CD8-positive, alpha-beta memory T cell (primary cell): ENCODE measurements at places on chromosomes 1 and 21. TPM values are rescaled to one million over a fixed set of nuclear protein-coding genes. Genes with fewer than 3 reads are reported as not detected.

DNA sequence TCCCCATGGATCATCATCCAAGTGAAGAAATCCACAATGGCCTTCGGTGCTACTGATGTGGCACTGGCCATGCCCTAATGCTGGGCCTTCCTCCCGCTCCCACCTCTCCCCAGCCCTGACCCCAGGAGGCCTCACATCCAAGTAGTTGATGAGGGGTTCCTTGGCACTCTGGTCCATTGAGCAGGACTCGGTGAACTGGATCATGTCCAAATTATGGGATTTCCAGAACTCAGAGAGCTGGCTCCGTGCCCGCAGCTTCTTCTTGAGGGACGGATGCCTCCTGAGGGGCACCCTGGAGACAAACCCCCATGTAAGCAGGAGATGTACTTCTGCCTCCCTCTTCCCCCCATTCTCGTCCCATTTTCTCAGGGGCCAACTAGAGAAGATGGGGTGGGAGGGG, 929 bp downstream of the CTSE start:
- H3K4me3 ChIP-seq: no peak overlapping the region
- no peak for DNase-seq
- no peaks in the 10 kb centered on the region for H3K27me3 ChIP-seq
- H3K36me3 ChIP-seq: no peaks in the 10 kb centered on the region
- H3K27ac ChIP-seq: no peak overlapping the region

DNA sequence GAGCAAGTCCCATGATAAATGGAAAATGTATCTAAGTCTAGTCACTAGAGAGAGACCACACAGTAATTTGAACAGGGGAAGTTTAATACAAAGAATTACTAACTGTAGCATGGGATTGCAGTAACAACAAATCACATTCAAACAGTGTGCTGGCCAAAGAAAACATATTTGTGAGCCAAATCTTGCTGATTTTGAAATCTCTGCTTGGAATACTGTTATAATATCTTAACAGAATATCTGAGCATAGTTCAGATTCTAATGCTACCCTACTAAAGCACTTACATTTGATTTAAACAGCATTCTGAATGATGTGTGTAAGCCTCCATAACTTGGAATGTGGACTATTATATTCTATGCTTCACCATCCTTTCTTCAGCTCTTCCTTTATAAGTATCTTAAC, 270.0 kb upstream of the BRINP3 start:
- H3K36me3 ChIP-seq: no peaks in the 10 kb centered on the region
- no peaks in the 10 kb centered on the region for H3K27me3 ChIP-seq
- no peak for DNase-seq
- H3K4me1 ChIP-seq: no peaks in the 10 kb centered on the region

DNA sequence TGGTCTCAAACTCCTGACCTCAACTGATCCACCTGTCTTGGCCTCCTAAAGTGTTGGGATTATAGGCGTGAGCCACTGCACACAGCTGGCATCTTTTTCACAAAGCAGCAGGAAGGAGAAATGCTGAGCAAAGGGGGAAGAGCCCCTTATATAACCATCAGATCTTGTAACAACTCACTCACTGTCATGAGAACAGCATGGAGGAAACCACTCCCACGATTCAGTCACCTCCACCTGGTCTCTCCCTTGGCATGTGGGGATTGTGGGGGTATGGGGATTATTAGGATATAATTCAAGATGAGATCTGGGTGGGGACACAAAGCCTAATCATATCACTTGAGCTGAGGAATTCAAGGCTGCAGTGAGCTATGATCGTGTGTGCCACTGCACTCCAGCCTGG, 3.0 kb upstream of the MFSD2A start:
- H3K27ac ChIP-seq: no peak overlapping the region
- no peaks in the 10 kb centered on the region for H3K36me3 ChIP-seq
- peaks cover 20% of the 10 kb centered on the region for H3K4me1 ChIP-seq
- no peak overlapping the region for H3K4me3 ChIP-seq

GRCh38 chr1:19309123-19309813, 2.7 kb downstream of the AKR7A2 start:
- DNase-seq: no peak
- H3K27me3 ChIP-seq: no peaks in the 10 kb centered on the region
- peaks cover 20% of the 10 kb centered on the region for H3K36me3 ChIP-seq
- peaks cover 13% of the 10 kb centered on the region for H3K4me1 ChIP-seq
- H3K4me3 ChIP-seq: no peak overlapping the region

PKP1 gene
- not detected for total RNA-seq

DNA sequence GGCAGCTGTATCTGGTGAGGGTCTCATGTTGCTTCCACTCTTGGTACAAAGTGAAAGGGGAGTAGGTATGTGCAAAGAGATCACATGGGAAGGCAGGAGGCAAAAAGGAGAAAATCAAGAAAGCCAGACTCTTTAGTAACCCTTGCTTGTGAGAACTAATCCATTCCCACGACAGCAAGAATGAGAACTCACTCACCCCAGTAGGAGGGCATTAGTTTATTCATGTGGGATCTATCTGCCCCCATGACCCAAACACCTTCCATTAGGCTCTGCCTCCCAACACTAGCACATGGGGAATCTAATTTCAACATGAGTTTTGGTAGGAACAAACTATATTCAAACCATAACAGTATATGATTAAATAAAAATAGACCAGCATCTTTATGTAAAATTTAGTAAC, 57.6 kb downstream of the ZNHIT6 start:
- H3K36me3 ChIP-seq: peaks cover 19% of the 10 kb centered on the region
- H3K4me3 ChIP-seq: no peak overlapping the region

- no peaks in the 10 kb centered on the region for H3K36me3 ChIP-seq
- no peak for DNase-seq
- H3K27ac ChIP-seq: peak overlapping the region; percentile 88
- H3K27me3 ChIP-seq: no peaks in the 10 kb centered on the region
- peaks cover 33% of the 10 kb centered on the region for H3K4me1 ChIP-seq
- peak overlapping the region; percentile 65 for H3K4me3 ChIP-seq
Observed at GRCh38 chr1:85276978-85277639, 677 bp upstream of the BCL10 start.

GRCh38 chr1:107900090-107900945, 64.7 kb downstream of the VAV3 start:
- H3K4me3 ChIP-seq: no peak overlapping the region
- H3K36me3 ChIP-seq: no peaks in the 10 kb centered on the region
- no peak for DNase-seq
- H3K4me1 ChIP-seq: peaks cover 30% of the 10 kb centered on the region

CHD5 gene
- 0.61 TPM for total RNA-seq

C1QTNF12 gene
- total RNA-seq: 0.51 TPM

- no peak for DNase-seq
- H3K36me3 ChIP-seq: no peaks in the 10 kb centered on the region
- H3K27me3 ChIP-seq: no peaks in the 10 kb centered on the region
- no peaks in the 10 kb centered on the region for H3K4me1 ChIP-seq
- no peak overlapping the region for H3K27ac ChIP-seq
Observed at GRCh38 chr21:27388825-27389224, 421.9 kb upstream of the ADAMTS5 start.

GRCh38 chr1:37040773-37041172, 6.5 kb upstream of the GRIK3 start:
- H3K36me3 ChIP-seq: no peaks in the 10 kb centered on the region
- no peaks in the 10 kb centered on the region for H3K27me3 ChIP-seq
- no peaks in the 10 kb centered on the region for H3K4me1 ChIP-seq

DNA sequence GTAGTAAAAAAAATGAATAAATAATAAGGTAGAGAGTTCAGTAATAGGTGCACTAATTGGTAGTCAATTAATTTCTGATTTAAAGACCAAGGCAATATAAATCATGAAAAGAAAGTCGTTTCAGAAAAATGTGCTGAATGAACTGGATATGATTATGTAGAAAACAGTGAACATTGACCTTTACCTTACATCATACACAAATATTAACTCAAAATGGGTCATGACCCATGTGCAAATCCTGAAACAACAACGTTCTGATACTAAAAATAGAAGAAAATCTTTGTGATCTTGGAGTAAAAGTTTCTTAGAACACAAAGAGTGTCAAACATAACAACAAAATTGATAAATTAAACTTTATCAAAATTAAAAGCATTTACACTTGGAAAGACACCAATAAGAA, 39.1 kb downstream of the COL11A1 start:
- no peak for DNase-seq
- H3K4me3 ChIP-seq: no peak overlapping the region
- H3K27ac ChIP-seq: no peak overlapping the region
- no peaks in the 10 kb centered on the region for H3K27me3 ChIP-seq
- no peaks in the 10 kb centered on the region for H3K4me1 ChIP-seq

DNA sequence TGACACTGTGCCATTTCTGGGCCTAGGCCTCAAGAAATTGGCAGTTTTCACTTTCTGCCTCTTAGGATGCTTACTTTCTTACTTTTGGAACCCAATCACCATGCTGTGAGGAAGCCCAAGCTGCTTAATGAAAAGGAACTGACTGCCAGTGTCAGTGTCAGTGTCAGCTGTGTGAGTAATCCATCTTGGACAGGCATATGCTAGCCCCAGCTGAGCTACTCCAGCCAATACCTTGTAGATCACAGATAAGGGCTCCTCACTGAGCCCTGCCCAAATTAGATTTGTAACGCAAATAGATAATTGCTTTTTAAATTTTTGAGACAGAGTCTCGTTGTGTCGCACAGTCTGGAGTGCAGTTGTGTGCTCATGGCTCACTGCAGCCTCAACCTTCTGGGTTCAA, 59.6 kb downstream of the SELENOF start:
- no peaks in the 10 kb centered on the region for H3K36me3 ChIP-seq
- H3K4me1 ChIP-seq: no peaks in the 10 kb centered on the region
- no peak overlapping the region for H3K4me3 ChIP-seq

DNA sequence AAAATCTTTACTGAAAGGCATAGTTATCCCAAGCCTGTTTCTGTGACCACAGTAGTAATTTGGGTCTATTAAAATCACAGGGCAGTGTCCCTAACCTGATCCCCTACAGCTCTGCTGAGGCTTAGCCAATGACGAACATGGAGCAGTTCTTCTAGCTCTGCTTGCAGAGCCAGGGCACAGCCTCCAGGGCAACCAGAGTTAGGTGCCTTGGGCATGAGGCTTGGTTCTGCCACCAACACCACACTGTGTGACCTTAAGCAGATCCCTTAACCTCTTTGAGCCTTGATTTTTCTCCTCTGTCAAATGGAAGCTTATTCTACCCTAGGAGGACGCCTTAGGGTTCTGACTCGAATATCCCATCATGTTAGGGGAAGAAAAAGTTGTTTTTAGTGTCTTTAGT, 86.7 kb upstream of the TLR5 start:
- no peaks in the 10 kb centered on the region for H3K27me3 ChIP-seq
- peak overlapping the region; percentile 12 for H3K4me3 ChIP-seq
- no peak overlapping the region for H3K27ac ChIP-seq
- no peaks in the 10 kb centered on the region for H3K36me3 ChIP-seq

REN gene
- not detected for total RNA-seq

DNA sequence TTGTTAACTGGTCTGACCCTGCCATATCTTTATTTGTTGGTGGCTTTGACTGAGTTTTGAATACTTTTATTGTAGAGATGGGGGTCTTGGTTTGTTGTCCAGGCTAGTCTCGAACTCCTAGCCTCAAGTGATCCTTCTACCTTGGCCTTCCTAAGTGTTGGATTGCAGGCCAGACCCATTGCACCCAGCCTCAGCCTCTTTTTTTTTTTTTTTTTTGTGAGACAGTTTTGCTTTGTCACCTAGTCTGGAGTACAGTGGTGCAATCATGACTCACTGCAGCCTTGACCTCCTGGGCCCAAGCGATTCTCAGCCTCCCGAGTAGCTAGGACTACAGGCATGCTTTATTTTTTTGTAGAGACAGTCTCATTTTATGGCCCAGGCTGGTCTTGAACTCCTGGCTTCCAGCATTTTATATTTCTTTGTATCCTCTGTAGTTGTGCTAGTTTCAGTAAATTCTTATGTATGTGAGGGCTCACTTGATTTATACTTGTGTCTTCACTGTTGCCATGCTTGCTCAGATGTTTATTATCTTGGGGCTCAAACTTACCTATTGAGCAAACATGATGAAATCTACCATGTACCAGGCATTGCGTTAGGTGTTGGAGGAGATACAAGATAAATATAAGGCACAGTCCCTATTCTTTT, 24.1 kb downstream of the THRAP3 start:
- DNase-seq: no peak
- H3K4me1 ChIP-seq: peaks cover 25% of the 10 kb centered on the region
- H3K36me3 ChIP-seq: peaks cover 6% of the 10 kb centered on the region
- H3K27ac ChIP-seq: peak overlapping the region; percentile 51

CBR3 gene
- total RNA-seq: 7.6 TPM

SYTL1 gene
- total RNA-seq: 24.2 TPM

DEPDC1 gene
- 11.7 TPM for total RNA-seq

DNA sequence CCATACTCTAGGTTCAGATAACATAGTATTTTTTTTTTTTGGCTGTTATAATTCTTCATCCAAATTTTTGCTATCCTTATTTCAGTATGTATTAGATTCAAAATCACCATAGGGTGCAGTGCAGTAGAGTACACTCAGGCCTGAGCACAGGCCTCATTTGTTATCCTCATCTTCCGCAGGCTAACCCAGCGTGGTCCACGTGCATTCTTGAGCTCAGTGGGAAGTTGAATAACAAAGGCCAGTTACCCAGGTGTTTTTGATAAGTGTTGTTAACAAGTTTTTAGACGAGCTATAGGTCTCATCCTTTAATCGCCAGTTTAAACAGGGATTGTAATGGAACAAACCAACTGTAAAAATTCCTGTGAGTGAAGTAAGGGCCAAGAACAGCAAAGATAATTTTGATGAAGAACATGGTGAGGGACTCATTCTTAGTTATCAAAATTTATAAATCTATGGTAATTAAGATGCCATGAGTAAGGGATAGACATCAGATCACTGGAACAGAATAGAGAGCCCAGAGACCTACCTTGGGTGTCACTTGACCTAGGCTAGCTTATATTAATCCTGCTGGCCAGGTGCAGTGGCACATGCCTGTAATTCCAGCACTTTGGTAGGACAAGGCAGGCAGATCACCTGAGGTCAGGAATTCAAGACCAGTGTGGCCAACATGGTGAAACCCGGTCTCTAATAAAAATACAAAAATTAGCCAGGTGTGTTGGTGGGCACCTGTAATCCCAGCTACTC, 22.0 kb downstream of the FLVCR1 start:
- no peaks in the 10 kb centered on the region for H3K4me1 ChIP-seq
- H3K27ac ChIP-seq: no peak overlapping the region
- H3K27me3 ChIP-seq: no peaks in the 10 kb centered on the region
- DNase-seq: no peak
- peaks cover 3% of the 10 kb centered on the region for H3K36me3 ChIP-seq

GRCh38 chr21:16912075-16912474, 600.8 kb upstream of the CXADR start:
- H3K27ac ChIP-seq: no peak overlapping the region
- H3K4me3 ChIP-seq: no peak overlapping the region
- no peaks in the 10 kb centered on the region for H3K36me3 ChIP-seq
- no peaks in the 10 kb centered on the region for H3K4me1 ChIP-seq
- H3K27me3 ChIP-seq: no peaks in the 10 kb centered on the region

GRCh38 chr1:184424945-184425344, 38.1 kb downstream of the C1orf21 start:
- no peaks in the 10 kb centered on the region for H3K36me3 ChIP-seq
- no peaks in the 10 kb centered on the region for H3K27me3 ChIP-seq
- no peaks in the 10 kb centered on the region for H3K4me1 ChIP-seq
- no peak overlapping the region for H3K4me3 ChIP-seq
- no peak for DNase-seq
- no peak overlapping the region for H3K27ac ChIP-seq

- peak; percentile 24 for DNase-seq
- peak overlapping the region; percentile 99 for H3K4me3 ChIP-seq
- peak overlapping the region; percentile 96 for H3K27ac ChIP-seq
Observed at GRCh38 chr1:192809307-192810252, 741 bp downstream of the RGS2 start.

RUNX3 gene
- total RNA-seq: 241 TPM

GRCh38 chr1:97668945-97669344, 251.9 kb downstream of the DPYD start:
- H3K4me1 ChIP-seq: no peaks in the 10 kb centered on the region
- no peaks in the 10 kb centered on the region for H3K27me3 ChIP-seq
- H3K36me3 ChIP-seq: no peaks in the 10 kb centered on the region
- no peak for DNase-seq
- H3K27ac ChIP-seq: no peak overlapping the region

DMAP1 gene
- 36.1 TPM for total RNA-seq
